ENCODE measurements at places on chromosomes 2 and 18. TPM values are rescaled to one million over a fixed set of nuclear protein-coding genes. Genes with fewer than 3 reads are reported as not detected.

- H3K4me3 ChIP-seq: no peak overlapping the region
- H3K27ac ChIP-seq: no peak overlapping the region
- H3K36me3 ChIP-seq: no peaks in the 10 kb centered on the region
- no peak for DNase-seq
- no peaks in the 10 kb centered on the region for H3K4me1 ChIP-seq
Observed at GRCh38 chr2:229392196-229392595, 121.1 kb upstream of the PID1 start.

GRCh38 chr2:15006667-15007066 lies 374.1 kb downstream of the LRATD1 start:
- H3K4me3 ChIP-seq: no peak overlapping the region
- H3K27me3 ChIP-seq: no peaks in the 10 kb centered on the region
- DNase-seq: no peak

- H3K4me1 ChIP-seq: peaks cover 3% of the 10 kb centered on the region
- H3K4me3 ChIP-seq: no peak overlapping the region
- DNase-seq: no peak
- H3K27ac ChIP-seq: no peak overlapping the region
- peaks cover 9% of the 10 kb centered on the region for H3K27me3 ChIP-seq
Observed at GRCh38 chr2:632471-632870, 44.7 kb downstream of the TMEM18 start.

- no peak for DNase-seq
- no peaks in the 10 kb centered on the region for H3K36me3 ChIP-seq
- no peaks in the 10 kb centered on the region for H3K4me1 ChIP-seq
- H3K27ac ChIP-seq: no peak overlapping the region
- no peak overlapping the region for H3K4me3 ChIP-seq
Observed at GRCh38 chr18:68803356-68803755, 5.5 kb downstream of the CCDC102B start.

DNA sequence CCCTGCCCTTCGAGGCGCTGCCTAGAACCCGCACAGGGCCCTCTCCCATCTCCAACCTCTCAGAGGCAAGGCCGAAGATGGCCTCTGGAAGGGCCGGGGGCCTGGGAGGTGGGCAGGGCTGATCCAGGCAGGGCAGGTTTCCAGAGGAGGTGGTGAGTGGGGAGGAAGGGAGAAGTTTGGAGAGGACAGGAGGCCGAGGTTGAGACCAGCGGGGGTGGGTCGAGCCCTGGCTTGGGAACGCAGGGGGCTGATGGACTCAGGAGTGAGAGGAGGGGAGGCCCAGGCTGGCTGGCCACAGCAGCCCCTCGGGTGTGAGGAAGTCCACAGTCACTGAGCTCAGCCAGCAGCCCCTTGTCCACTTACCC lies 10.5 kb downstream of the CAPN10 start:
- DNase-seq: no peak
- H3K36me3 ChIP-seq: no peaks in the 10 kb centered on the region
- no peaks in the 10 kb centered on the region for H3K4me1 ChIP-seq
- H3K27me3 ChIP-seq: no peaks in the 10 kb centered on the region
- no peak overlapping the region for H3K4me3 ChIP-seq
- no peak overlapping the region for H3K27ac ChIP-seq

Gene TFPI
- 0.56 TPM for total RNA-seq

Gene ERICH2
- total RNA-seq: not detected

Gene CHRND
- not detected for total RNA-seq

All from natural killer cell treated with Interleukin-12 subunit alpha and Interleukin-12 subunit beta and Interleukin-15 and Interleukin-18, amount 100 ng/mL, for 72 hours (primary cell).